Activated CD4-positive, alpha-beta T cell treated with anti-CD3 and anti-CD28 coated beads for 24 hours (primary cell): ENCODE measurements at places on chromosomes 2 and 18.

DNA sequence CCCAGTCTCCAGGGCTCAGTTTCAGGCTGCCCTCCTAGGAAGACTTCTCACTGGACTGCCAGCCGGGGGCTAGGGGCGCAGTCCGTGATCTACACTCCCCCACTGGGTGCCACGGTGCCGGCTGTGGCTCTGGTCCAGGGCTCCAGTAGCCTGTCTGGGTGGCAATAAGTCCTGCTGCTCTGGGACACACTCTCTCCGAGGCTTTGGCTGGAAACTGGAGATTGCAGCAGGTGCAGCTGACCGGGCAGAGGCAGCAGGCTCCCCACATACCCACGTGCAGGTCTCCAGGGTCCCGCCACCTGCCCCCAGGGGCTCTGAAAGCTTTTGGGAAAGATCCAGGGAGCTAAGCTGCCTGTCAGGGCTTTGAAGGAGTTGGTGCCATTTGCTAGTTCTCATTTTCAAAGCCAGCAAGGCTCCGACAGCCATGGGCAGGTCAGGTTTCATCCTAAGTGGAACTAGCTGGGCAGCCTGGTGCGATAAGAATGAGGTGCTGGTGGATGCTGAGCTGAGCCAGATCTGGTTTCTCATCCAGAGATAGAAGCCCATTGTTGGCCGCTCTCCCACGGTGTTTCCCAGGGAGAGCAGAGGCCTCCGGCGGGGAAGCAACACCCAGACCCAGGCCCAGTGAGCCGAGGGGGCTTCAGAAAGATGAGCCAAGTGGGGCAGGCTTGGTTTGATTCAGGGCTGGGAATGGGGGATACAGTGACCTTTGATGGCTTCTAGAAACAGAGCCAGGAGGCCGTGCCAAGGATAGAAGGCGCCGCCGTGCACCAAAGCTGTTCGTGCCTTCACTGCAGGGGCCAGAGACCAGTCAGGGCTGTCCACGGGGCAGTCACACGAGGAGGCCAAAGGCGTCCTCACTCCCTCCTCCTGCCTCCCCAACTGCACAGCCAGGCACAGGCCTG is 141.7 kb upstream of the GPC1 start:
- no peak for DNase-seq

GRCh38 chr2:240933048-240933965 is 27.2 kb downstream of the CROCC2 start:
- no peak for DNase-seq

DNA sequence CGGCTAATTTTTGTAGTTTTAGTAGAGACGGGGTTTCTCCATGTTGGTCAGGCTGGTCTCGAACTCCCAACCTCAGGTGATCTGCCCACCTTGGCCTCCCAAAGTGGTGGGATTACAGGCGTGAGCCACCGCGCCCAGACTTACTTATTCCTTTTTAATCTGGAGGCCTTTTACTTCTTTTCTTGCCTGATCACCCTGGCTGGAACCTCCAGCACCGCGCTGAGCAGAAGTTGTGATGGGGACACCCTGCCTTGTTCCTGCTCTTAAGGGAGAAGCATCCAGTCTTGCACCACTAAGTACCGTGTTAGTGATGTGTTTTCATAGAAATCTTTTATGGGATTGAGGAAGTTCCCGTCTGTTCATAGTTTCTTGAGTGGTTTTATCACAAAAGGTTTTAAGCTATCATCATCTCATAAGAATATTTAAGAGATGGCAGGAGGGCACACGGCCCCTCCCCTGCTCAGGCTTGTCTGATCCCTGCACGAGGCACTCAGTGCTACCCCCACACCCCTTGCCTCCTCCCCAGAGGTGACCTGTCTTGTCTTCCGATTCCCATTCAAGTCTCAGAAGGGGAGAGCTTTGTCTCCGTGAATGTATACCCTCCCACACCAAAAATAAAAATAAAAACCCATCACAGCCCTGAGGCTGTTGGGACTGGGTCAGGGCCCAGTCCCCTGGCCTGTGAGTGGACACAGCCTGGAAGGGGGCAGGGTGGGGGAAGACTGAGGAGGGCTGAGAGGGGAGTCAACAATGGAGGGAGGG is 65.3 kb upstream of the SMAD7 start:
- no peak for DNase-seq

DNA sequence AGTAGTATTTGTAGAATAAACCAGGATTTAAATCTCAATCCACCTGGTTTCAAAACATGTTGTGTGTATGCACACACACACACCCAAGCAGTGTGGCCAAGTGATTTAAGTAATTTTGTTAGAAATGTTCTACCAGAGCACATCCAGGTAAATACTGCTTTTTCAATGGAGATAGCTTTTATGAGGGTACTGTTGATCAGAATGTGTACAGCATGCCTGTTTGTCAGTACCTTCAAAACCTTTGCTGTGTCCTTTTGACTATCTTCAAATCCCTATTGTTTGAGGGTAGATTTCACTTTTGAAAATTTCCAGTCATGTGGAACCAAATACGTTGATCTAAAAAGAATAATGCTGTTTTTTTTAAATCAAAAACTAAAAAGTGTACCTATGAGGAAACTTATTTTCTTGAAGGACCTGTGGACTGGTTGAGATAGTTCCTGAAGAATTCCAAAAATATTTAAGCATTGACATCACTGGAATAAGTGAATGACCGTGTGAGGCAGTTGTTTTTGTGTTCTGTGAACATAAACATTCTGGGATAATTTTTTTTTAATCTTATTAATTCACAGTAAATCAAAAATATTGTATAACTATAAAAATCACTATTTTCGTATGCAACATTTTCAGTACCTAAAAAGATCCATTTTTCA is 70.9 kb downstream of the PTRHD1 start:
- DNase-seq: no peak

GRCh38 chr2:97699765-97700444 is 13.5 kb upstream of the ZAP70 start:
- peak; percentile 55 for DNase-seq

GRCh38 chr2:187017438-187017837 is 168.5 kb upstream of the ZSWIM2 start:
- no peak for DNase-seq

GRCh38 chr18:80088823-80089222 is 20.2 kb upstream of the ADNP2 start:
- no peak for DNase-seq

DNA sequence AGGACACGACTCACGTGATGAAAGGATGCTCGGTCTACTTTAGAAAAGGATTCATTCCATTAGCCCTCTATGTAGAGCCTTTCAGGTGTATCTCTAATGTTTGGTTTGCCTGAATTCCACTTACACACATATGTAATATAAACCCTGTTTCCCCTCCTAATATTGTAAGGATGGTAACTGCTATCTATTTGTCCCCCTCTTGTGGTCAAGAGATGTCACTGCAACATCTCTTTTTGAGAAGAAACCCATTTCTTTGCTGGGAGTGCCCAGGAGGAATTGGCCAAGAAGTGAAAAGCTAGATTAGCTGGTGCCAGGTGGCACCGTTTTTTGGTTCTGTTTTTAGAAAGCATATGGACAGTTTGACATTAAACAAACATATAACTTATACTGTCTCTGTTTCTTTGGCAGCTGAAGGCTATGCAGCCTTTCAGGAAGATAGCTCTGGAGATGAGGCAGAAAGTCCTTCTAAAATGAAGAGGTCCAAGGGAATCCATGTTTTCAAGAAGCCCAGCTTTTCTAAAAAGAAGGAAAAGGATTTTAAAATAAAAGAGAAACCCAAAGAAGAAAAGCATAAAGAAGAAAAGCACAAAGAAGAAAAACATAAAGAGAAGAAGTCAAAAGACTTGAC is 41.2 kb downstream of the RALBP1 start:
- DNase-seq: no peak

- DNase-seq: no peak
Observed at GRCh38 chr2:226118471-226119429, 680.9 kb downstream of the IRS1 start.

- DNase-seq: no peak
Observed at GRCh38 chr2:47815764-47816163, 32.8 kb downstream of the MSH6 start.

DNA sequence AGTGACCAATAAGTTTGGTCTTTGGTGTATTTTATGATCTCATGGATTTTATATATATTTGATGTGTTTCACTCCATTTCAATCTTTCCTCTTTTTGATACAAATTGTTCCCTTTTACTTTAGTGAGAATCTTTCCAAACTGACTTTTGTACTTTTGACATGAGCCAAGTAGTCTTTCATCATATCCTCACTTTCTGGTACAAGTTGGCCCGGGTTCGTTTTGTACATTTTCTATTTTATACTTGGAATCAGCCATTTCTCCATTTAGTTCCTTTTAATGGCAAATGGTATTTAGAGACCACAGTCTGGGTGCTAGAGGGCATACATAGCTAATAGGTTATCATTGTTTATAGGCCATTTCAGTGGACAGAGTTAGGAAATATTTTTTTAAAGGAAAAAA is 147.9 kb upstream of the MYO3B start:
- DNase-seq: no peak

DNA sequence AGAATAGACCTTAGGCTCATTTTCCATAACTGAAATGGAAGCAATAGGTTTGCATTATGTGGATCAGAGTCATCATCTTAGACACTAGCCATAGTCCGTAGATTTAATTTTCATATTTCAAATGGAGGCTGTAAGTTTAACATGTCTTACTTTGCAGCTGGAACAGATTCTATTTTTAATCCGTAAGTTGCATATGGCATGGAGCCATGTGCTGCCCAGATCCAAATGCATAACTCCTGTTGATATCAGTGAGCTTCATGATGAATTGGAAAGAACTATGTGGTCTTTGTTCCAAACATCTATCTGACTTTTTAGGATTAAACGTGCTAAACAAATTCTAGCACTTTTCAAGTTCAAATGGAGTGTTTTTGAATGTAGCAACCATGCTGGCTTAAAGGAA is 43.4 kb downstream of the MEIS1 start:
- DNase-seq: no peak

DNA sequence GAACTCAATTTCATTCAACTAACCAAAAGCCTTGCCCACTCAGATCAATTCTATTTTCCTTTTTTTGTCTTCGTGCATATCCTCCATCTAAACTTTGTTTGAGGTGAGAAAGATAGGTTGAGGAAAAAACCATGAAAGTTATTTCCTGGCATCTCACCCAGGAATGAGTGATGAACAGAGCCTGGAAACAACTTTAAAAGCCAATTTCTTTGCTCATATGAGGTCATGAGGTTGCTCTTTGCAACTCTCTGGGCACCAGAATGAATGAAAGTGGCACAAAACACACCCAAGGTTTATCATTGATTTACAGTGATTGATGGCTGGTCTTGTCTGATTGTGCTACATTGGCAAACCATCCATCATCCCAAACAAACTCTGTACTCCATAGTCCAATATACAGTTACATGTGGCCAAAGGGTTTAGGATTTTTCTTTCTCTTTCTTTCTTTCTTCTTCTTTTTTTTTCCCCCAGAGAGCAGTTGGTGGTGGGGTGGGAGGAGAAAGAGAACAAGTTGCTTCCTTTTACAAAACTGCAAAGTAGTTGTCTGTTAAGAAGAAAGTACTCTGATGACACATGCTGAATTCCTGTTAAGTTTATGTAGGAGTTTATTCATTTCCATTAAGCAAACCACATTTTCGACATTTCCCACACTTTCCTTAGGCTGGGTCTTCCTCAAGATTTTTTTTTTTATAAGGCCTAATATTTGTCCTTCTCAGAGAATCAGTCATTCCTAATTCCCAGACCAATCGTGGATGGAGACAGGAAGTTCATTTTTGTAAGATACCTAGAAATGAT is 575.9 kb upstream of the ZEB2 start:
- DNase-seq: no peak

DNA sequence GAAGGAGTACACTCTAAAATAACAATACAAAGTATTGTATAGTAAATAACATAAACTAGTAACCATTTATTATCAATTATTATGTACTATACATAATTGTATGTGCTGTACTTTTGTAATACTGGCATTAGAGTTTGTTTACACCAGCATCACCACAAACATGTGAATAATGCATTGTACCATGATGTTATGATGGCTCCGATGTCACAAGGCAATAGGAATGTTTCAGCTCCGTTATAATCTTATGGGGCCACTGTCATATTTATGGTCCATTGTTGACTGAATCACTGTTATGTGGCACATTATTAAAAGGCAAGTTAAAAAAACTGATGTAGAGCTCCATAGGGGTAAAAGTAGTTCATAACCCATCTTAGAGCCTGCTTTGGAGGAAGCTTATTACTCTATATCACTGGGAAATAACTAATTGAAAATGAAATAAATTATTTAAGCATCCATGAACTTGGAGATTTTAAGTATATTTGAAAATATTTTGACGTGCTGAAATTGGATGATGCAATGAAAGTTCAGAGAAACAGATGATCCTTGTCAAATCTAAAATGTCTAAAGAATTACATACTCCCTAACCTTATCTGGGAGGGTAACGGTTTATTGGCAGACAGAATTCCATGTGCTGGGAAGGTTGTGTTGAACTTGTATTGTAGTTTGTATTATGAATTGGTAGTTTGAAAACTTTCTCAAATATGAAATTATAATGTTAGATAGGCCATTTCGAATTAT is 2.4 kb downstream of the SKA1 start:
- no peak for DNase-seq

GRCh38 chr18:33699372-33699771 is 121.4 kb downstream of the ASXL3 start:
- DNase-seq: no peak

DNA sequence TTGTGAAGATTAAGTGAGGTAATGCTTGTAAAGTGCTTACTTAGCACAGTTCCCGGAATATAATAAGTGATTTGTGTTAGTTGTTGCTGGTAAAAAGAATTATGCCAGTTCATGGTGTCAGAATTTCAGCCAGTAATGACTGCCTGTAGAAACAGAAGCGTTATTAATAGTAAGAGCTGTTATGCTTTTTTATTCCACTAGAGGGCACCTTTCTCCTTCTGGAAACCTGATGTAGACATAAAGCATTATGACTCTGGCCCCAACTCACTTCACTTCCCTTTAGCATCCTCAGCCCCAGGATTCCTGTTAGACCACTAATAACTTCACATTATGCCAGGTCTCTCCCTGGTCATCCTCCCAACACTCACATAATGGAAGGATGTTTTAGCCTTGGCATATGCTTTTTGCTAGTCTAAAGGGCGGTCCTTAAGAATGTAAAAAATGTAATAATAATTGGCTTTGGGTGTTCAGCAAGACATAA is 34.9 kb downstream of the C18orf54 start:
- no peak for DNase-seq

- no peak for DNase-seq
Observed at GRCh38 chr2:20728114-20728758, 61.3 kb downstream of the GDF7 start.

GRCh38 chr2:152175012-152175367 is 573 bp downstream of the STAM2 start:
- no peak for DNase-seq

- no peak for DNase-seq
Observed at GRCh38 chr2:104944495-104944894, 90.6 kb downstream of the POU3F3 start.

DNA sequence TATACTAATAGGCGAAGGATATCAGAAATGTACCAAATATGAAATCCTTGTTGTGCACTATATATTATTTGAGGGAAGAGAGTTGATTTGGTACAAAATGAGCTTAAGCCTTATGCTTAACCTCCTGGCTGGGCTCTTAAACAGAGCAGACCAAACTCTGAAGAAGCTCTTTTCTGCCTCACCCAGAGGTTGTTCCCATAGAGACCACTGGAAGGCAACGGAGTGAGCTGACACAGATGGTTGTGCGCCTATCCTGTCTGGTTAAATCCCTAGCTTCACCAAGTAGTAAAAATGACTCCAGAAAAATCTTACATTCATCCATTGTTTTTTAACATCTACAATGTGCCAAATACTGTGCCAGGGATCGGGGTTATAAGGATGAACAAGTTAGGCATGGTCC is 55.9 kb upstream of the NOL4 start:
- no peak for DNase-seq
